Motor neuron (in vitro differentiated cells): ENCODE measurements at places on chromosomes 2 and 18. TPM values are rescaled to one million over a fixed set of nuclear protein-coding genes. Genes with fewer than 3 reads are reported as not detected.
A peak's percentile ranks its signal among the peaks of the same experiment; 100 is the strongest.

DNA sequence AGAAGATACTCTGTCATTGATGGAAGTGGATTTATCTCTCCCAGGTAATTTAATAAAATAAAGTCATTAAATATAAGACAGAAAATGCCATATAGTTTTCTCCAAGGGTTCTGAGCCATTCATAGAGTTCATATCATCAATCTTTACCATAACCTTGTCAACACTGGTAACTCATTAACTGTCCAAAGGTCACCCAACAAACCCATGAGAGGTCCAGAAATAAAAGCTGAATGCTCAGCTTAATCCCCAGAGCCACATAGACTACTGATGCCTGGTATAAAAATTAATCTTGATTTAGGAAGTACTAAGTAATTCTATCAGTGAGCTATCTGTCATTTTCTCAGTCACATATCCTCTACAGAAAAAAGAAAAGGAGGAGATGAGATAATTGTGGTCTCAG, 903.0 kb upstream of the DDX18 start:
- ATAC-seq, result peak; percentile 75

DNA sequence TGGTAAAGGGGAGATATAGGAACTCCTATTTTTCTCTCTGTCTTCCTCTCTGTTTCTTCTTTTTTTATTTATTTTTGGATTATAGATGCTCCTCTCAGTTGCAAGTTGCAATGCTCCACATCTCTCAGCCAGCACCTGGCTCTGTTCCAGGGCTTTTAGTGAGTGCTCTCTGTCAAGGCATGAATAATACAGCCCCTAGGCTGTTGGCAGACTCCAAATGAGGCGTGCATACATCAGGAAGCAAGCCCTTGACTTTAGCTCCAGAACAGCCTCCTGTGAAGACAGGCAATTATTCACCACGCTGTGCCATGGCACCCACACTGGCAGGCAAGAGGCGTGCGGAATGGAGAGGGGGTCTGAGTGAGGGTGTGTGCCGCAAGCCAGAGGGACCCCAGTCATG, 228.1 kb upstream of the PXDN start:
- peak; percentile 92 for ATAC-seq

DNA sequence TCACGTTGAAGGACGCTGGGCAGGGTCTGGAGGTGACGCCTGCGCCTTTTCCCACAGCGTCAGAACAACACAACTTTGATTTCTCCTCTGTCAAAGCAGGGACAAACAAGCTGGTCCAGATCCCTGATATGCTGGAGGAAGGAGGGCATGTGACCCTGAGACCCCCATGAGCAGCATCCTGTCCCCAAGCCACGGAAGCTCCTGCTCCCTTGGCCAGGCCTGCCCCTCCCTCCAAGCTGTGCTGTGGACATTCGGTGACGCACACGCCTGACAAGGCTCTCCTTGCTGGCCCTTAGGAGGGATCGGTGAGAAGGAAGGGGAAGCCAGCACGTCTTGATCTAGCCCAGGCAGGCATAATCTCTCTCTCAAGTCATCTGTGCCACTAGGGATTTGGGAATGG, 11.3 kb downstream of the MLPH start:
- ATAC-seq, result no peak

GRCh38 chr2:98691303-98691702, 39.6 kb downstream of the MGAT4A start:
- ATAC-seq, result no peak

GRCh38 chr2:221225752-221226151, 346.4 kb downstream of the EPHA4 start:
- ATAC-seq, result no peak

DNA sequence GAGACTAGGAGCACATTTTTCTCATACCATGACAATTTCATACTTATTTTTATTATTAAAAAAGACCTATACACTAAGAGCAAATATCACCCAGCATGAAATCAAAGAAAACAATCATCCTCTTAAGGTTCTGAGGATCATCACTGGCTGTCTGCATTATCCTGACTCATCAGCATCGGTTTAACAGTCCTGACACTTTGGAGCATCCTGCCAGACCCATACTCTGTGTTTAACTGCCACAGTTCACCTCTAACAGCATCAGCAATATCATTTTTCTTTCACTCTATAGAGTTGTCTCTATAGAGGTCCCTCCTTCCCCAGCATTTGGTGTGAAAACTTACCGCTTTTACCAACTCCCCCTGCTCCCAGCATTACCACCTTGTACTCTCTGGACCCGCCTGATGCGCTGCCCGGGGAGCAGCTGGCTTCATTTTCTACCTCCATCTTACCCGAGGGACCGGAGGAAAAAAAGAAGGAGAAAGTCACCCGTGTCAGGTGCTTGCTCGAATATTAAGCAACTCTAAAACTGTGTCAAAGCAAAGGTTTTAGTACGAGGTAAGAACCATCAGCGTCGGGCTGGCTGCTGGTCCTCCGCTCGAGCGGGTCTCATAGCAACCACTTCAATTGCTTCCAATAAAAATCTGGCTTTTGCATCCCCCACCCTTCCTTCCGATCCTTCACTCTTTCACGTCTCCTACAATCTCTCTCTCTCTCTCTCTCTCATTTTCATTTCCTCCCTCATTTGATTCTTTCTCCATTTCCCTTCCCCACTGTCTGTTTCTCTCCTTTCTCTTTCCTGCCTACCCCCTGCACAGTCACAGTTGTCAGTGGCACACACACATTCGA, at the start of gene RIT2:
RIT2 (minus strand) TSS at position 610 of the 846 bp plus-strand sequence.
- ATAC-seq, result no peak

GRCh38 chr2:11154016-11154922, 998 bp upstream of the SLC66A3 start:
- ATAC-seq, result no peak

DNA sequence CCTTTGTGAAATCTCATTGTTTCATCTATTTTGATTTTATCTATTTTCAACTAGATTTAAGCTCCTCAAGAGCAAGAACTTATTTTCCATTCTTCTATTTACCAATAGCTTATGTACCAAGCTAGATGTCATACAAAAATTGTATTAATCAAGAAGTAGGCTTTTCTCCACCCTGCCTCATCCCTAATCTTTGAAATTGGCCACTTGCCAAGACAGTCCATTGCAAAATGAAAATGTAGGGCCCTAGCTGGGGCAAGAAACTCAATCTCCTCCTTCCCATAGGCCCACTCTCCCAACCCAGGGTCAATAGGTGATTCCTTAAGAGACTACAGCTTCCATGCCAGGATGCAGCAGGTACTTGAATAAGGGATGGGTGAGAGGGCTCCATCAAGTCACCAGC, 39.3 kb upstream of the STPG4 start:
- ATAC-seq, result no peak

DNA sequence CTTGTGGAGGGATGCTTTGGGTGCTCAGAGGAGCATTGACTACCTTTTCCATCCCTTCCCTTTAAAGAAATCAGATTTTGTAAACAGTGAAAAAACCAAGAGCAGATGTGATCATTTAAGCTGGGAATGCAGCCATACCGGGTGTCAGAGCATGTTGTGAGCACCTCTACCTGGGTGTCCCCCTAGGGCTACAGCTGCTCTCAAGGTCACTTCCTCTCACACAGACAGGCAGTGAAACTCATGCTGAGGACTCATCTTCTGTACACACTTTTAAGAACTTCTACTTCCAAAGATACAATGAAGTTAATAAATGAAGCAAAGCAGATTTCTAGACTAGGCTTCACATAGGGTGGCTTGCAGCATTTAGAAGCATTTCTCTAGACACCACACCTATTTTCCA, 48.4 kb upstream of the FRZB start:
- ATAC-seq, result no peak

- no peak for ATAC-seq
Measured at GRCh38 chr2:129812654-129813053, 166.8 kb upstream of the RAB6C start.

DNA sequence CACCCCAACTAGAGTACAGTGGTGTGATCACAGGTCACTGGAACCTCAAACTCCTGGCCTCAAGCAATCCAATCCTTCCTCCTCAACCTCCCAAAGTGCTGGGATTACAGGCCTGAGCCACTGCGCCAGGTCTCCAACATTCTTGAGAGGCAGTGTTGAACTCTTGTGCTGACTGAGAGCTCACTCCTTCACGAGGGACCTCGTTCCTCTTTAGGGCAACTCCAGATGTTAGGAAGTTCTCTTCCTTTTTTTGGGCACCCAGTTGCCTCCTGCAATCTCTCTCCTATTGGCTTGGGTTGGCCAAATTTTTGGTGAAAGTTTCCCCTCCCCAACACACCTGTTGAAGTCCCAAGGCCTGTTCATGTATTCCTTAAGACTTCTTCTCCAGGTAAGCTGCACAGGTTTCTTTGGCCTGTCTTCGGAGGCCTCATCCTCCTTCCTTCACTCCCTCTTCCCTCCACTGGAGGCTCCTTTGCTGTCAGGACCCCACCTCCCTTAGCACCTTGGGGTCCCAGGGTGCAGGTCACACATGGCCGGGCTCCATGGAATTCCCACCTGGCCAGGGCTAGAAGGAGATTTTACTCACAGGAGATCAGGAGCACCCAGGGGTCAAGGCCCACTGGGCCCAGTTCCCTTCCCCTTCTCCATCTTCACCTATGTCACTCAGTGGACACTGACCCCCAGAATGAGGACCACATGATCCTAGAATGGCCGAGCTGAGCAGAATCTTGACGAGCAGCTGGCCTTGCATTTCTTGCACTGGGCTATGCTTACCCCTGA, 94.6 kb upstream of the SMAD2 start:
- ATAC-seq, result no peak

DNA sequence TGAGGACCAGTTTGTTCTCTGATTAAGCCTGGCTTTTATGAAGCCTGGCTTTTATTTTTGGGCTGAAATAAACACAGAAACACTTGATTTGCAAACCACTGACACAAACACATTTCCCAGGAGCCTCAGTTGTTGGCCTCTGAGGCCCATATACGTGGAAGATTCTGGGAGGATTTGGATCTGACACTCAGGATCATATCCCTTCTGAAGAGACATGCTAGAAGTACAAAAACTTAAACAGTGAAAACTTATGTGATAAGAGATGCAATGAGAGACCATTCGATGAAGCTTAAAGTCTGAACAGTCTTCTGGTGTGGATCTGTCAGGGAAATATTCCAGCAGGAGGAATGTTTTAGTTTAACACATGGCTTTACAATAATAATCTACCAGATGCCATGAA, 33.0 kb downstream of the MYT1L start:
- ATAC-seq, result no peak

DNA sequence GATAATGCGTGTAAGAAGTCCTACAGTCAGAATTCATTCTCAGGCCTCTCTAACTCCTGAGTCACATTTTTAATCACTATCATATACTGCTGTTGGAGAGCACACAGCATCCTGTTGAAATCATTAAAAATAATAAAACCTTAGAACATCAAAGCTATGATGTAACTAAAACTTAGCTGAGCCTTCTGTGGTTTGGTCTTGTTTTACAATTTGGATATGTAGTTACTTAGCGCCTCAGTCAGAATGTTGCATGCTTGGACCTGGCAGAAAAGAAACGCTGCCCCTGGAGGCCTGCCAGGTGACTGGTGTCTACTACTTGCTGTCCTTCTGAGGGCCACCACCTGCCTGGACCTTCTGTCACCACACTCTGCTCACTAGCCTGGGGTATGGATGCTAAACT, 261.1 kb upstream of the RASGRP3 start:
- ATAC-seq, result no peak

DNA sequence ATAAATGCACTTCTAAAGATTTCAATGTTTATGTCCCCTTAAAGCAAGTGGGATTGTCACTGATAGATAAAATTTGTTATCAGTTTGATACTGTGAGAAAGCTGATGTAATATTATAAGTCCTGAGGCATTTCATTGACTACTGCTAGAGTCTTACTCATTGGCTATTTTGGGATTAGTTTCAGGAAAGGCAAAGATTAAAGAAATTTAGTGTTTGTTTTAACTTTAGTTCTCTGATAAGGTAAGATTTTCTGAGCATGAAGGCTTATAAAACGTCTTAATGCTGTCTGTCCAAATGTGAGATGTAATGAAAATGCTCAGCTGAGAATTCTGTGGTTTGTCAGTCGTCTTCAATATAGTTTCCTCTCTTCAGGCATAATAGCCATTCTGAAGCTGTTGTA, 886.4 kb upstream of the CDH2 start:
- no peak for ATAC-seq

DNA sequence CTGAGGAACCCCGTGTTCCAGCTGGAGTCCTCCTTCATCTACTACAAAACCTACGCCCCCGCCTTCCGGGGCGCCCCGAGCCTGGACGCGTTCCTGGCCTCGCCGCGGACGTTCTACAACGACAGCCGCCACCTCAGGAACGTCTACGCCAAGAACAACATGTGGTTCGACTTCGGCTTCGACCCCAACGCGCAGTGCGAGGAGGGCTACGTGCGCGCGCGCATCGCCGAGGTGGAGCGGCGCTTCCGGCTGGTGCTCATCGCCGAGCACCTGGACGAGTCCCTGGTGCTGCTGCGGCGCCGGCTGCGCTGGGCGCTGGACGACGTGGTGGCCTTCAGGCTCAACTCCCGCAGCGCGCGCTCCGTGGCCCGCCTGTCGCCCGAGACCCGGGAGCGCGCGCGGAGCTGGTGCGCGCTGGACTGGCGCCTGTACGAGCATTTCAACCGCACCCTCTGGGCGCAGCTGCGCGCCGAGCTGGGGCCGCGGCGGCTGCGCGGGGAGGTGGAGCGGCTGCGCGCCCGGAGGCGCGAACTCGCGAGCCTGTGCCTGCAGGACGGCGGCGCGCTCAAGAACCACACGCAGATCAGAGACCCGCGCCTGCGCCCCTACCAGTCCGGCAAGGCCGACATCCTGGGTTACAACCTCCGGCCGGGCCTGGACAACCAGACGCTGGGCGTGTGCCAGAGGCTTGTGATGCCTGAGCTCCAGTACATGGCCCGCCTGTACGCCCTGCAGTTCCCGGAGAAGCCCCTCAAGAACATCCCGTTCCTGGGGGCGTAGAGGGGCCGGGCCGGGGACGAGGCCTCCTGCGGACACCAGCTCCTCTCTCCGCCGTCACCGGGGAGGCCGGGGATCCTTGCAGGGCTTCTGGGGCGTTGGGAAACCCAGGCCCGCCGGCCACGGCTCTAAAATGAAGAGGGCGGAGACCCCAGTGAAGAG, 5.3 kb upstream of the NEU4 start:
- ATAC-seq, result peak; percentile 82

KCNE4 gene
- 11.0 and 18.8 TPM in 2 replicates for total RNA-seq

UNC80 gene
- 0.05 and 0.16 TPM in 2 replicates for total RNA-seq
